ENCODE measurements at places on chromosomes 6 and 20.
A peak's percentile ranks its signal among the peaks of the same experiment; 100 is the strongest.

DNA sequence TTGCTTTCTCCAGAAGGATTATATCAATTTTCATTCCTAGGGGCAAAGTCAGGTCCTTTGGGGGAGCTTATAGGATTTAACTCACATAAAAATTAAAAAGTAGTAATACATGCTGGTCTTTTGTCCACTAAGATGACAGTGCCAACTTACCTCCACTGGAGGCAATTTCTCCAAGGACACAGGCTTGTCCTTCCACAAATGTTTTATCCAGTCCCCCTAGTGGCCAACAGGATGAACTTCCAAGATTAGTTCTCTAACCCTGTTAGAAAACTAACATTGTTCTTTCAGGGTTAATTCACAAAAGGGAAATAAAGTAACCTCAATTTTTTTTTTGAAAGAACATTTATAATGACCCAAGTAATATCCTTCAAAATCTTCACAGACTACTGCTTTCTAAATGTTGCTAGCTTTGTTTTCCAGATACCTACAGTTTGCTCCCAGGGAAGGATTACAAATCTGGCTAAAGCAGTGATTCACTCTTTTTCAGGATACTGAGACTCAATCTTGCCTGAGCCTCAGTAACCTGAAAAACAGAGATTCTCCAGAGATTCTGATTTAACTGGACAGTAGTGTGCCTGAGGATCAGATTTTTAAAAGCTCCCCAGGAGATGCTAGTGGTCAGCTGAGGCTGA, 31.7 kb upstream of the UBR2 start:
- no peak for DNase-seq

GRCh38 chr6:57205550-57206328, 16.4 kb downstream of the RAB23 start:
- DNase-seq, result no peak

- DNase-seq, result peak; percentile 31
Measured at GRCh38 chr6:36028088-36028876, 674 bp downstream of the MAPK14 start.

DNA sequence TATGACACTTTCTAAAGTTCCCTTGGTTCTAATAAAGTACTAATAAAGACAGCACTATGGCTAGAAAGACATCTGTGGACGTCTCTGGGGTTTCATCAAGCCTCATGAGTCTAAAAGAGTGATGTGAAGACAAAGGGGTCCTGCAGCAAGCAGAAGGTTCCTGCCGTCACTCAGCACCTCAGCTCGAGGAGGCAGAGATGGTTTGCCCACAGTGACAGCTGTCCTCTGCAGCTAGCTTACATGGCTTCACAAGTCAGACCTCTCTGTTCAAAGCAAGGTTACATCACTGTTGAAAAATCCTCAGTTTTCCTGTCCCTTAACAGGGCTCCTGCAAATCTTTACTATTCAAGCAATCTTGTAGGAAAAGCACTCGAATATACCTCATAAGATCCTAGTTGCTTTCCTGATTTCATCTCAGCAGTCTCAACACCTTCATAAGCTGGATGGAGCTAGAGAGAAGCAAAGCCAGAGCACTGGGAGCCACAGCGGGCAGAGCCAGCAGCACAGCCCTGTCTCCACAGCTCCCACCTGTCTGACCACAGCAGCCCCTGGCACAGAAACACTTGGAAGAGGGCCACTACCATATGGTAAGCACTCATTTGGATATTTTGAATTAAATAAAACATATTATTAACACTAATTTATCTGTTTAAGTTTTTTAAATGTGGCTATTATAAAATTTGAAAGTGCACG, 202.3 kb downstream of the GMDS start:
- no peak for DNase-seq

- DNase-seq, result no peak
Measured at GRCh38 chr6:120355822-120356221, 978.5 kb downstream of the TBC1D32 start.

DNA sequence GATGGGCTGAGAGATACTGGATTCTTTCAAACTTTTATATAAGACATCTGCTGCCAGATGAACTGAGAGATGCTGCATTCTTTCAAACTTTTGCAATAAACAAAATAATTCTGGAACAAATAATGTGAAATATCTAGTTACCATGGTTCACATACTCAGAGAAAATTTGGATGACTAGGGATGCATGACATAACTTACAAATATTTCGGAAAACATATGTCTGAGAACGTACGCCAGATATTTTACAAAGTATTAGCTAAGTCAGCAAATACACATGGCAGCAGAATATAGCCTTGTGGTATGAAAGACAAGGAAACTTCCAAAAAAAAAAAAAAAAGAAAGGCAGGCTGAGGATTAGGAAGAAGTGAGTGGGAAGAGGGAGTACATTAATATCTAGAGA, 113.3 kb upstream of the TRAF3IP2 start:
- DNase-seq, result no peak

DNA sequence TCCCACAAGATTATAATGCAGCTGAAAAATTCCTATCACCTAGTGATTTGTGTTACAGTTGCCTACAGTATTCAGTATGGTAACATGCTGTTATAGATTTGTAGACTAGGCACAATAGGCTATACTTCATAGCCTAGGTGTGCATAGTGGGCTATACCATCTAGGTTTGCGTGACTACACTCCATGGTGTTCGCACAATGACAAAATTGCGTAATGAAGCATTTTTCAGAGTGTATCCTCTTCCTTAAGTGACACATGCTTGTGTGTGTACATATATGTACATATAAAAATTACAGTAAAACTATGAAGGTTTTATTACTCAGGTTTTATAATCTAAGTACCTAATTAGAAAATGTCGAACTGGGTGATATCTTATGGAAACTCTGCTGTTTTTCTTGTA, 133.0 kb downstream of the FARS2 start:
- no peak for DNase-seq

All from activated CD4-positive, alpha-beta T cell treated with anti-CD3 and anti-CD28 coated beads, Interleukin-2, amount 50 U/mL, for 4 hours (primary cell).